ENCODE measurements at places on chromosomes 16 and 17. TPM values are rescaled to one million over a fixed set of nuclear protein-coding genes. Genes with fewer than 3 reads are reported as not detected.

Gene PPY
- total RNA-seq, result not detected

Gene SOST
- total RNA-seq, result not detected

Gene GP1BA
- total RNA-seq, result not detected

Gene VWA3A
- total RNA-seq, result not detected

Gene GPRC5C
- 10.7 TPM for total RNA-seq

Gene SLC25A19
- 4.4 TPM for total RNA-seq

Gene NME1
- total RNA-seq, result 123 TPM

Gene NEUROD2
- total RNA-seq, result not detected

Gene NUDT7
- total RNA-seq, result 6.0 TPM

Gene SGCA
- 0.18 TPM for total RNA-seq

Gene C16orf87
- total RNA-seq, result 11.9 TPM

Gene CORO1A
- total RNA-seq, result 0.71 TPM

Gene C16orf54
- not detected for total RNA-seq

Gene PPM1E
- 0.09 TPM for total RNA-seq

Gene LDAF1
- total RNA-seq, result 83.8 TPM

Gene CTRB2
- not detected for total RNA-seq

Gene GRAP
- 0.18 TPM for total RNA-seq

Gene GPR139
- not detected for total RNA-seq

Gene ARHGAP44
- total RNA-seq, result 1.6 TPM
